ENCODE measurements at places on chromosomes 16 and 17.

DNA sequence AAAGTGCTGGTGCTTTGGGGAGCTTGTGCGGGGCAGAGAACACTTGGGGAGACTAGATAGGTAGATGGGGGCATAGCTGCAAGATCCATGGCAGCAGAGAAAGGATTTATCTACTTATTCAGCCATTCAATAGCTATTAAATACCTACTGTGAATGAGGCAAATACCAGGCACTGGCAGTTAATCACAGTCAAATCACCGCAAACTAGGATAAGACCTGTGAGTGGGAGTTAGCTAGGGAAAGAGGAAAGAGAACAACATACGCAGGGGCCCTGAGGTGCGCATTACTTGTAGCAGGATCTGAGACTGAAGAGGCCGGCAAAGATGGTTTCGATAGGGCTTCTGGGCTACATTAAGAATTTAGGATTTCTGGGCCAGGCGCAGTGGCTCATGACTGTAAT is 3.8 kb upstream of the ALKBH5 start:
- H3K27me3 ChIP-seq, result no peaks in the 10 kb centered on the region
- H3K4me3 ChIP-seq, result no peak overlapping the region
- DNase-seq, result no peak
- no peaks in the 10 kb centered on the region for H3K36me3 ChIP-seq

- H3K36me3 ChIP-seq, result no peaks in the 10 kb centered on the region
- H3K4me3 ChIP-seq, result no peak overlapping the region
- no peak overlapping the region for H3K27ac ChIP-seq
- H3K4me1 ChIP-seq, result no peaks in the 10 kb centered on the region
- H3K27me3 ChIP-seq, result no peaks in the 10 kb centered on the region
Observed at GRCh38 chr17:65753348-65753747, 191.9 kb upstream of the AXIN2 start.

- peak overlapping the region; percentile 47 for H3K4me3 ChIP-seq
- no peaks in the 10 kb centered on the region for H3K36me3 ChIP-seq
- no peaks in the 10 kb centered on the region for H3K4me1 ChIP-seq
- no peak for DNase-seq
- H3K27ac ChIP-seq, result no peak overlapping the region
Observed at GRCh38 chr17:72077326-72077960, 43.4 kb upstream of the SOX9 start.

DNA sequence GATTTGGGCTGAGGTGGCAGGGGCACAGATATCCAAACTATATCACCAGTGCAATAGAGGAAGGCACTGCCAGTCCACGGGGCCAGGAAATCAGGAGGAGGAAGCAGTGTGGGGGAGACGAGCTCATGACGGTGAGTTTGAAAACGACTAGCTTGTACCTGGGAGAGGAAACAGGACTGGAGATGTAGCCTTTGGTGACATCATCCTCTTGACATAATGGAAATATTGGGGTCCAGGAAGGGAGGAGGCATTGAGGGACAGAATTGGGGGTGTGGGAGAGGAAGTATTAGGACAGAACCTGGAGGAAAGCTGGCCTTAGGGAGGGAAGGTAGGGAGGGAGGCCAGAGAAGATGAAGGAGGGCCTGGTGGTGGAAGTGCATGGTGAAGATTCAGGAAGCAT is 109.1 kb downstream of the RGS9 start:
- H3K4me1 ChIP-seq, result peaks cover 13% of the 10 kb centered on the region
- no peak overlapping the region for H3K4me3 ChIP-seq
- DNase-seq, result no peak
- no peaks in the 10 kb centered on the region for H3K36me3 ChIP-seq
- H3K27me3 ChIP-seq, result no peaks in the 10 kb centered on the region

DNA sequence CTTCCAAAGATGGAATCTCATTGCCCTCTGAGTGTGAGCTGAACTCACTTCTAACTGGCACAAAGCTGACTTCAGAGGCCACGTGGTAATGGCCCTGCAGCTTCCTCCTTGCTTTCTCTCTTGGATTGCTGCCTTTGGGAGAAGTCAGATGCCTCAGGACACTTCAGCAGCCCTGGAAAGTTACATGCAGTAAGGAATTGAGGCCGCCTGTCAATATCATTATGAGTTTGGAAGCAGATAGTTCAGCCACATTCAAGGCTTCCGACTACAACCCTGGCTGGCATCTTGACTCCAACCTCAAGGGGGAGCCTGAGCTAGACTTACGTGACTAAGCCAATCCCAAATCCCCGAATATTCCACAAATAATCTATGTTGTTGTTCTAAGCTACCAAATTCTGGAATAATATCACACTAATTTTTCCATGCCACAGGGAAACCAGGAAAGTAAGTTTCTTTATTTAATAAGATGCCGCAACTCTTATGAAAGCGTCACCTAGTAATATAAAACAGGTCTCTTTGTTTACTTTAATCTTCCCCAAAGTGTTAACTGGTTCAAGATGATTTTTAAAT is 13.6 kb downstream of the CEP20 start:
- H3K4me1 ChIP-seq, result no peaks in the 10 kb centered on the region
- no peaks in the 10 kb centered on the region for H3K27me3 ChIP-seq
- peaks cover 7% of the 10 kb centered on the region for H3K36me3 ChIP-seq
- peak; percentile 31 for DNase-seq
- no peak overlapping the region for H3K4me3 ChIP-seq

- no peak within 1 kb of the TSS for H3K4me3 ChIP-seq
- no peaks in the 10 kb centered on the region for H3K27me3 ChIP-seq
- no peaks in the 10 kb centered on the region for H3K36me3 ChIP-seq
- no peak for DNase-seq
- H3K4me1 ChIP-seq, result peaks cover 5% of the 10 kb centered on the region
Observed at GRCh38 chr17:8087075-8087951, at the start of gene ALOX12B. ALOX12B (minus strand) TSS chr17:8087716; CDS start chr17:8087442, 274 bp downstream.

DNA sequence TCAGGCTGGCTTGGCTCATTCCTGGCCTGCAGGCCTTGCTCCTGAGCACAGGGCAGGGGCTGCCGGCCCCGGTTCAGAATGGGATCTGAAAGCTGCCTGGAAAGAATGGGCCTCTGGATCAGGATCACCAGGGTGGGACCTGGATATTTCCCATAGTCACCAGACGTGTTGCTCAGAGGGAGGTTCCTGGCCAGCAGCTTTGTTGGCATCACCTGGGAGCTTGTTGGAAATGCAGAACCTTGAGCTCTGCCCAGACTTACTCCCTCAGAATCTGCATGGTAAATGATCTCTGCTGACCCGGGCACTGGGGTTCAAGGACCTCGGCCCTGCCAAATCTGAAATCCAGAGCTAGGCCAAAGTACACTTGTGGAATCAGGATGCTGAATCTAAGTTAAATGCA is 29.5 kb upstream of the MED9 start:
- no peak for DNase-seq
- H3K4me1 ChIP-seq, result peaks cover 2% of the 10 kb centered on the region
- no peaks in the 10 kb centered on the region for H3K27me3 ChIP-seq

DNA sequence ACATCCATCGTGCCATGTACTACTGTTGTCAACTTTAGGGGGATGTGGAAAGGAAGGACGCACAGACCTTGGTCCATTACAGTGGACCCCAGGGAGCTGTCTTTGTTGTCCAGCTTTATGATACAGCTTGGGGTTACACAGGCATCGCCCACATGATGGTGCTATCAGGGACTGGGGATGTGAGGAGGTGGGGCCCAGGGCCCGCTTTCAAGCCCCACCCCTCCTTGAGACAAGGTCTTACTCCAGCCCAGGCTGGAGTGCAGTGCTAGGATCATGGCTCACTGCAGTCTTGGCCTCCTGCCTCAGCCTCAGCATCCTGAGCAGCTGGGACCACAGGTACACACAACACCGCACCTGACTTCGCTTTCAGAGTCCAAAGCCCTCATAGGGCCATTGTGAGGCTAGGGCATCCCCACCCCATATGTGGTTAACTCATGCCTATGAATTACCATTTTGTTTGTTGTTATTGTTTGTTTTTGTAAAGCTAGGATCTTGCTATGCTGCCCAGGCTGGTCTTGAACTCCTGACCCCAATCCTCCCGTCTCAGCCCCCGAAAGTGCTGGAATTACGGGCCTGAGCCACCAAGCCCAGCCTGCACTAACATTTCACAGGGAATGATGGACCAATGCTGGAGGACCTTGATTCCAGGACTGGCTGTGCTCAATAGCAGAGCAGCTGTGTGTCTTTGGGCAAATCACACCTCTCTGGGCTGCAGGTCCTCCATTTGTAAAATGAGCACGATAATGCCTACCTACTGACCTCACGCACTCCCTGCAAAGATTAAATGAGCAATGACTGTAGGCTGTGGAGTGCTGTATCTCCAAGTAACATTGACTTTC is 17.2 kb downstream of the ST3GAL2 start:
- no peaks in the 10 kb centered on the region for H3K27me3 ChIP-seq
- no peak for DNase-seq
- peaks cover 5% of the 10 kb centered on the region for H3K4me1 ChIP-seq
- H3K36me3 ChIP-seq, result peaks cover 44% of the 10 kb centered on the region
- no peak overlapping the region for H3K4me3 ChIP-seq

DNA sequence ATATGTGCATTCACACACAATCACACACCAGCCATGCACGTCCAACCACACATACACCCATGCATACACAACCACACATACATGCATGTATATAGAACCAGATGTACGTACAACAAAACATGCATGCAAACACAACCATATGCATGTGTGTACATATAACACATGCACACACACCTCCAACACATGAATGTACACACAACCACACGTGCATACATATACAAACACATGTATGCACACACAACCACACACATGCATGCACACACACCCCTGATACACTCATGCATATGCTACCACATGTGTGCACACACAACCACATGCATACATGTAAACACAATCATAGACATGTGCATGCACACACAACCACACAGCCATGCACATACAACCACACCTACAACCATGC is 52.0 kb upstream of the SDK2 start:
- no peak overlapping the region for H3K4me3 ChIP-seq
- H3K27ac ChIP-seq, result no peak overlapping the region
- peaks cover 8% of the 10 kb centered on the region for H3K27me3 ChIP-seq
- no peaks in the 10 kb centered on the region for H3K36me3 ChIP-seq
- peaks cover 15% of the 10 kb centered on the region for H3K4me1 ChIP-seq

DNA sequence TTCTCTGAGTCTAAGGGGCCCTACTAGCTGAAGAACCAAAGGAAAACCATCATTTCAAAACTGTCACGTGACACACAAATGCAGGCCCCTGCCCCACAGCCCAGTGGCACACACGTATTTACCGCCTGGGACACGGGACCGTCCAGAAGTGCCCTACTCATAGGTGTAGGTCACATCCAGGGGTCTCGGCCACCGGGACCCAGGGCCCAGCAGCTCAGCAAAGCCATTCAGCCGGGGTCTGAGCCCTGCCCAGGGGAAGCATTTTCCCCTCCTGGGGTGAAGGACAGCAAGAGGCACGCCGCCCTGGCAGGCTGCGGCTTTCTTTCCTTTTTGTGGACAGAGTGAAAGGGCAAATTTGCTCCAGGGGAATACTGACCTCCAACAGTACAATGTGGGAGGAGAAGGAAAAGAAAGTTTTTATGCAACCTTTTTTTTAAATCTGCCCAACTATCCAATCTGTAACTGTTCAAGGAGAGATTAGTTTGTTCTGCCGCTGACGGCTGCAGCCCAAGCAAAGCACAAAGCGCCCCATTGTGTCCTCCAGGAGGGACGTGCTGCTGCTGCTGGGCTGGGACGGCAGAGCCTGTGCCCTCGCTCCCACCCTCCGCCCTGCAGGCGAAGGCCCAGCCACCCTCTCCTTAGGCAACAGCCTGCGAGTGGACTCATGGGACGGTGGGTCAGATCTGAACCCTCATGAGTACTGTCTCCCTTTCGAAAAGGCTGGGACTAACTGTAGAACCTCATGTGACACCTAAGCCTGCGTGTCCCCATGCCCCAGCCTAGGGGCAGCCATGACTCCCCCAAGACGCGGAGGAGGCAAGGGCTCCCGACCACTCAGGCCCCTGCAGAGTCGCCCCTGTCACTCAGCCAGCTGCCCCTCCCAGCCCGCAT is 21.3 kb downstream of the SLC7A5 start:
- H3K4me1 ChIP-seq, result peaks cover 22% of the 10 kb centered on the region
- no peak overlapping the region for H3K4me3 ChIP-seq
- peaks cover 31% of the 10 kb centered on the region for H3K36me3 ChIP-seq
- no peak for DNase-seq
- peak overlapping the region; percentile 48 for H3K27ac ChIP-seq
- no peaks in the 10 kb centered on the region for H3K27me3 ChIP-seq

DNA sequence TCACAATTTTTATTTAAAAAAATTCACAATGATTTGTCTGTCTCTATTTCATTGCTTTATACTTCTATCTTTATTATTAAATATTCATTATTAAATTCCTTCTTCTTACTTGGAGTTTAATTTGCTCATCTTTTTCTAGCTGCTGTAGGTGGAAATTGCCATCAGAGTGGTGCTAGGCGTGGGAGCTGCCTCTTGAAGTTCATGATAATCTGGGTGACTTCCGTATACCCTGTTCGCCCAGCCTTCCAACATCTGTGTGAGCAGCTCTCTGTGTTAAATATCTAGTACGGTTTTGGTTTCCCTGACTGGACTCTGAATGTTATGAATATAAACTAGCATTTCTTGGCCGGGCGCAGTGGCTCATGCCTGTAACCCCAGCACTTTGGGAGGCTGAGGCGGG is 84.0 kb upstream of the RPH3AL start:
- no peak overlapping the region for H3K27ac ChIP-seq
- no peaks in the 10 kb centered on the region for H3K27me3 ChIP-seq
- DNase-seq, result no peak
- H3K4me1 ChIP-seq, result no peaks in the 10 kb centered on the region

DNA sequence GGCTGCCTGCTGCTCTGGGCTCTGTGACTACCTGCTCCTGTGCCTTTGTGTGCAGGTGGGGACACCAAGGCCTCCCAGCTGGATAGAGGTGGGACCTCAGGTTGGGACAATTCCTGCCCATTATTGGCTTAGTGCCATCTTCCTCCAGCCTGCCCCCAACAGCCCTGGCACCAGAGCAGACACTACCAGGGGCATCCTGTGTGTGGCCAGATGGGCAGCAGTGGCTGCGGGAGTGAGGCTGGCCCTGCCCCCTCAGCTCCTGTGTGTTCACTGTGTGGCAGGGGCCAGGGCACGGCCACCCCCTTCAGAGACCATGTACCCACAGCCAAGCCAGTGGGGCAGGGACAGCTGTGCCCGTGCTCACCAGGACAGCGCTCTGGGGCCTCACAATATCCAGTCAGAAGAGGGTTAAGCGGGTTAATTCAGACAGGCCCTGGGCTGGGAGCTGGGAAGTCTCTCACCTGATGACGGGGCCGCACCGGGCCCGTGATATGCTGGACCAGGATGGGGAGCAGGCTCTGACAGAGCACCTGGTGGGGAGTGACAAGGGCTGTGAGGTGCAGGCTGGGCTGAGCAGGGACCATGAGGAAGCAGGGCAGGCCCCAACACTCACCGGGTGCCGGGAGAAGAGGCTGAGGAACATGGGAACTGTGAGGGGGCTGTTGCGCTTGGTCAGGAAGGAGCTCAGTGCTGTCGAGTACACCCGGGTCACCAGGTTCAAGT is 13.0 kb downstream of the MYBBP1A start:
- H3K27ac ChIP-seq, result no peak overlapping the region
- H3K4me1 ChIP-seq, result no peaks in the 10 kb centered on the region
- no peak overlapping the region for H3K4me3 ChIP-seq
- peaks cover 80% of the 10 kb centered on the region for H3K36me3 ChIP-seq

GRCh38 chr16:87392821-87393679 is 914 bp downstream of the MAP1LC3B start:
- peak overlapping the region; percentile 57 for H3K4me3 ChIP-seq
- H3K27me3 ChIP-seq, result no peaks in the 10 kb centered on the region
- H3K4me1 ChIP-seq, result peaks cover 8% of the 10 kb centered on the region
- peak; percentile 21 for DNase-seq

Measured in neuronal stem cell (in vitro differentiated cells).